NT2/D1 (cell line): ENCODE measurements at places on chromosomes 3 and 15.

- DNase-seq = no peak
These were observed 694.1 kb downstream of the AGBL1 start for GRCh38 chr15:86773736-86774135.

GRCh38 chr3:144548346-144548745 is 576.7 kb downstream of the DIPK2A start:
- no peak for DNase-seq

- DNase-seq = no peak
These were observed 16.4 kb downstream of the SLC24A1 start for GRCh38 chr15:65638109-65638508.

DNA sequence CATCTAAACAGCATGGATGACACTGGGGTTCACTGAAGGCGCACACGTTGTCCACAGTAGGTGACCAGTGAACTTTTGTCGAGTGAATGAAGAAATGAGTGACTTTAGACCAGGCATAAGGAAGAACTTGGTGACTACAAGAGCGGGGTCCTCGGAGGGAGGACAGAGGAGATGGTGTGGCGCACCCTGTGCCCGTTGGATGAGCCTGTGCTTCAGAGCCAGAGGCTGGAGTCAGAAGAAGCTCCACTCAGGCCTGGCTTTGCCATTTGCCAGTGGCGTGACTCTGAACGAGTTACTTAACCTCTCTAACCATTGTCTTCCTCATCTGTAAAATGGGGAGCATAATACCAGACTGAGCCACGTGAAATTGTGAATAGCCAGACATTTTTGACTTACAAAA is 42.2 kb downstream of the MUC4 start:
- no peak for DNase-seq

DNA sequence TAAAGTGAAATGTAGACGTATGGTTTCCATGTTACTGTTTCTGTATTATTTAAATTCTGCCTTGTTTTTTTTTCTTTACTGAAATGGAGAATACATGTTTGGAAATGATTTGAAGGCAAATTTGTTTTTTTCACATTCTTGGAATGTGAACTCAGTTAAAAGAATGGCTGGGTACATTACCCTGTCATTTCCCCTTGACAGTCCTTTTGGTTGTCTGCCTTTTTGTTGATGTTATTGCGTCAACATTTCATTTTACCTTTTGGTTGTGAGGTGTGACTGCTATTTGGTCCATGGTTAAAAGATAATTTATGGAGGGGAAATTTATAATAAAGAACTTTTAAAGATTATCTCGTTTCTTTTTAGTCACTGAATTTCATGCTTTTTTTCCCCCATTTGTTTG is 3.2 kb upstream of the GPR171 start:
- DNase-seq = no peak

- no peak for DNase-seq
These were observed 25.1 kb downstream of the CNTN6 start for GRCh38 chr3:1117843-1118473.

DNA sequence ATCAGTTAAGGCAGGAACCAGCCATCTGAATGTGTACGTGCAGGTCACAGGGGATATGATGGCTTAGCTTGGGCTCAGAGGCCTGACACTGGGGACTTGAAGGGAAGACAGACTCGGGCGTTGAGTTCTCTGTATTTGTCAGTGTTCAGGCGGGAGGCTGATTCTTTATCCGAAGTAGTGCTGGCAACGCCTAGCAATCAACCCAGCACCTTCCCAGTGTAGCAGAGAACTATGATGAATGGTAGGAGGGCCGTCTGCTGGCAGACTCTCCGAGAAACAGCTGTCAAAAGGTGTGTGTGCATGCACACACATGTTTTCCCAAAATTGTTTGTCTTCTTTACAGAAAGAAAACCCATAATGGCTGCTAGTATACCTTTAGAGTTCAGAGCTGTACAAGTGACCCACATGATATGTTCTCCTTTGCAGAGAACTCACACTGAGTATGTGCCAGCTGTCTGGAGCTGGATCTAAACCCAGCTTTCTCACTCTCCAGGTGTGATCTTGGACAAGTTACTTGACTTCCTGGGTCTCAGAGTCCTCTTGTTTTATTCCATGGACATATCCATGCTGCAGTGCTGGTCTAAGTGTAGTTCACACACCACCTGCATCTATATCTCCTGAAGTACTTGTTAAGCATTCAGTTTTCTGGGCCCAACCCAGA is 74.5 kb upstream of the LARS2 start:
- DNase-seq = no peak
